ENCODE measurements at places on chromosomes 4 and X. TPM values are rescaled to one million over a fixed set of nuclear protein-coding genes. Genes with fewer than 3 reads are reported as not detected.

The TCEANC gene
- polyA plus RNA-seq = 2.6 TPM

The RPL36A gene
- polyA plus RNA-seq = 1,711 TPM

The SLC9B1 gene
- polyA plus RNA-seq = 0.52 TPM

GRCh38 chr4:5734853-5735252 is 23.9 kb downstream of the EVC start:
- peaks cover 43% of the 10 kb centered on the region for H3K36me3 ChIP-seq
- no peak for DNase-seq
- no peak overlapping the region for H3K27ac ChIP-seq
- no peak overlapping the region for H3K4me3 ChIP-seq

DNA sequence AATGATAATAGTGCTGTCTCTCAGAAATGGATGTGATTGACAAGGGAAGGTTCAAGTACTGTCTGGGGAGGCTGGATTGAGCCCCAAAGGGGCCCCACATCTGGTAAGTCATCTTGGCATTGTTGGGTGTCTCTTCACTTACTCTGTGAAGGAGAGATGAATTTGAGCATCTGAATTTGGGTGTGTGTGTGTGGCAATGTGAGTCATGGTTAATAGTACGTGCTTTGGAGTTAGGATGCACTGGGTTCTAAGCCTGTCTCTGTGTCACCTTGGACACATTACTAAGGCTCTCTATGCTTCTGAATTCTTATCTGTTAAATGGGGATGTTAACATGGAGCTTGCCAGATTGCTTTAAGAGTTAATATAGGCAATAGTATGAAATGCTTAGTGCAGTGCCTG is 80.4 kb downstream of the FRAS1 start:
- H3K4me3 ChIP-seq = no peak overlapping the region
- DNase-seq = no peak
- no peaks in the 10 kb centered on the region for H3K27me3 ChIP-seq
- H3K27ac ChIP-seq = no peak overlapping the region

DNA sequence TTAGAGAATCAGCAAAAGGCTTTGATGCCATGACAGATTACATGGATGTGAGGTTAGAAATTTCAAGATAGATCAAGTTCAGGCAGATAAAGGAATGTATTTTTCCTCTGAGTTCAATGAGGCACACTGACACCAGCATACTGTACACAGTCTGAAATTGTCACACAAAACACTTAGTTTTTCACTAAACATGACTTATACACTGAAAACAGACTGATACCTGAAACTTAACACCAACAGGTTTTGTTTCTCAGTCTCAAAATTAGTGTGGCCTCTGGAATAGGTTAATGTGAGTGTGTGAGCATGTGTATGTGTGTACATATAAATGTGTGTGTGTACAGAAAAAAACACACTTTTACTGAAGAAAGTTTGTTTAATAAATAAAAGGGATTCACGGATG is 129.9 kb upstream of the SLITRK2 start:
- no peaks in the 10 kb centered on the region for H3K4me1 ChIP-seq
- no peak overlapping the region for H3K27ac ChIP-seq
- H3K4me3 ChIP-seq = no peak overlapping the region
- DNase-seq = no peak
- no peaks in the 10 kb centered on the region for H3K27me3 ChIP-seq

DNA sequence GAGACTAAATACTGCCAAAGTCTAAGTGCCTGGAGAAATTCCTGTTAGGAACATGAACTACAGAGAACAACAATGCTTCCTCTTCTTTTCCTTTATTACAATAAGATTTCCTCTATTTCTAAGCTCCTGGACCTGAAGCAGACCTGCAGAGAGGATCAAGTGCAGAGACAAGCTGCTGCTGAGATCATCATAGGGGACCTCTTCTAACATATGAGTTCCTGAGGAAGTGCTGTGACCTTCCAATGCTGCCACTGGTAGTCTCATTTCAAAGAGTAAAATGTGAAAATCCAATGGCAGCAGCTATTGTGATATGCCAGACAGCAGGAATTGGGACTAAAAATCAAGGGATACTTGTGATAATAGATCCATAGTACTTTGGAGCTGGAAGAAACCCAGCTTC is 28.0 kb downstream of the CCNG2 start:
- DNase-seq = no peak
- H3K27me3 ChIP-seq = no peaks in the 10 kb centered on the region
- no peak overlapping the region for H3K27ac ChIP-seq
- no peaks in the 10 kb centered on the region for H3K4me1 ChIP-seq
- H3K36me3 ChIP-seq = no peaks in the 10 kb centered on the region

Measured in kidney (tissue), 22 donors.